NCI-H187 treated with DMSO at 0.1 percent for 48 hours (cell line): ENCODE measurements at places on chromosomes 13 and 19.

DNA sequence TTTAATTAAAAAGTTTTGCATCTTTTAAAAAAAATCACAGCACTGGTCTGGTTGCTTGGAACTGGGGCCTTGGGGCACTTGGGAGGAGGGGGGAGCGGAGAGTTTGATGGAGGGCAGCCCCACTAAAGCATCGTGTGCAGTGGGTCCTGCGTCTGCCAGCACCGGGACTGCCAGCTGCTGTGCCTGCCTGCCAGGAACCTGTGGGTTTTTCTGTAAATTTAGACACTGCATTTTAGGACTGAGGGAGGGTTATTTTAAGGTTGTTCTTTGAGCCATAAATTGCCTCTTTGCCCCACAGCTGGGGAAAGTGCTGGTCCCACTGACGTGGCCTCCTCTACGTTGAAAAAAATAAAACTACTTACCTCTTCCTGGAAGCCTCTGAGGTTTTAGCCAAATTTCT is 2.9 kb downstream of the KLF2 start:
- DNase-seq = no peak

GRCh38 chr19:52592301-52592700 is 22.2 kb downstream of the ZNF701 start:
- no peak for DNase-seq

- DNase-seq = no peak
These were observed 223.0 kb downstream of the DNAJC15 start for GRCh38 chr13:43246382-43246781.

DNA sequence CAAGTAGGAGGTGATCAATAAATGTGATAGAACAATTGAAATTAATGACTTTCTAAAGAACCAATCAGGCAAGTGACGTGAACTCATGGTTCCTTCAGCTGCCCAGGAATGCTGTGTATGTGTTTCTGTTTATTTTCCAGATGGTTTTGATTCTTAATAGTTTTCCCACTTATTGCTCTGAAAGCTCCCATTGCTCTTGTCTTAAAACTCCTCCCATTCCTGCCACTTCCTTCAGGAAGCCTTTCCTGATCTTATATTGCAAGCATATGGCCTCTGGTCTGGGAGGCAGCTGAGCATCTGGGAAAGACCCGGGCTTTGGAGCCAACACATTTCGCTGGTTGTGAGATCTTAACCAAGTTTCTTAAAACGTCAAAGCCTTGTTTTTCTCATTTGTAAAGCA is 17.1 kb upstream of the LATS2 start:
- DNase-seq = no peak

- DNase-seq = no peak
These were observed 32.5 kb upstream of the TFDP1 start for GRCh38 chr13:113552079-113552478.

DNA sequence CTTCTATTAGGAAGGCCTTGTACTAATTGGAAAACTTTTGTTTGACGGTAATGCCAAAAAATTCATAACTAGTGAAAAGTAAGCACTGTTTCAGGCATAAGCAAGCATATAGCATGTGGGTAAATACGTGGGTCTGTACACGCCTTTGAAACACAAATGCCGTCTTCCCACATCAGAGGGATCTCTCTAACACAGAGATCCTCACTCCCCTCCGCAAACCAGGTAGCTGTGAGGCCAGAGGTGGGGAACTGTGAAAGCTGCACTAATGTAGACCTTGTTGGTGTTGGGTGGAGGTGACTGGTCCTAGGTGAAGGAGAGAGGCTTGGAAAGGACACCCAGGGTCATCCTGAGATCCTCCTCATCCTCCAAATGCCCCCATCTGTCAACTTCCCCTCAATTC is 16.0 kb upstream of the POU2F2 start:
- DNase-seq = no peak
